ENCODE measurements at places on chromosomes 2 and 18. TPM values are rescaled to one million over a fixed set of nuclear protein-coding genes. Genes with fewer than 3 reads are reported as not detected.

- ATAC-seq: no peak
Observed at GRCh38 chr2:69539549-69539908, 102.3 kb upstream of the NFU1 start.

The CD207 gene
- not detected for total RNA-seq

- no peak for ATAC-seq
Observed at GRCh38 chr2:237995036-237995435, 28.2 kb downstream of the UBE2F start.

The OTOF gene
- not detected for total RNA-seq

- ATAC-seq: peak; percentile 55
Observed at GRCh38 chr2:24920098-24920808, at the start of gene ADCY3. ADCY3 (minus strand) TSS chr2:24920237; CDS start chr2:24918987, 1,250 bp downstream.

DNA sequence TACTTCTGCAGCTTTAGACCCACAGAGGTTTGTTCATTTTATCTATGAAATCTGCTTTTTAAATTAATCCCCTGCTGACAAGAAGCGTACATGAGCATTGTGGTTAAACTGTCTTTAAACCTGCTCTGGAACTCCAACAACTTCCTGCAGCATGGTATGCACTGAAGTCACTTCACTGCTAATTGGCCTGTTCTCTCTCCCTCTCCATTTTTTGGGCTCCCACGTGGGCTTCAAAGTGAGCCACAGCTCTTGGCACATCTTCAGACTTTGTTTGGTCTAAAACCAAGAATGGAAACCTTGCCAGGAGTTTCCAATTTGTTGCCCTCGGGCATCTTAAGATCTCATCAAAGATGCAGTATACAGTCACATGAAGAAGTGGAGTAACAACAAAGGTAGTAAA is 311.4 kb downstream of the LRRTM1 start:
- no peak for ATAC-seq

The SGPP2 gene
- 57.1 TPM for total RNA-seq

The BIN1 gene
- 4.5 TPM for total RNA-seq

DNA sequence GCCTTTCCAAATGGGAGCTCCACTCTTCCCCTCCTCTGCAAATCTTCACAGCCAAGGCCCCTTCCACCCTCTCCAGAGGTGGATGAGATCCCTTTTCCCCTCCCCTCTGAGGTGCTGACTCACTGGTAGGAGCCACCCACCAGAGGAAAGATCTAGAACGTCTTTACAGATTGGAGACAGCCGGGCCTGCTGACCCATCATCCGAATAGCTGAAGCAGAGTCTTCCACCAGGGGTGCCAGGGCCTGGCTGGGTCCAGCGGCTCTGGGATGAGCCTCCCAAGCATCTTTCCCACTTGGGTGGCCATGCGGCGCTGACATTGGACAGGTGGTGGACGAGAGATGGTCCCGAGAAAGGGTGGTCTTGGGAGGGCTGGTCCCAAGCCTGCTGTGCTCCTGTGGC is 9.0 kb downstream of the ERFE start:
- no peak for ATAC-seq

The QPCT gene
- 5.9 TPM for total RNA-seq

- ATAC-seq: no peak
Observed at GRCh38 chr2:149307014-149307413, 23.4 kb upstream of the LYPD6 start.

- ATAC-seq: peak; percentile 100
Observed at GRCh38 chr2:152432206-152432653, 97.3 kb downstream of the FMNL2 start.

GRCh38 chr2:75627902-75628504 is 18.6 kb upstream of the MRPL19 start:
- ATAC-seq: peak; percentile 75

DNA sequence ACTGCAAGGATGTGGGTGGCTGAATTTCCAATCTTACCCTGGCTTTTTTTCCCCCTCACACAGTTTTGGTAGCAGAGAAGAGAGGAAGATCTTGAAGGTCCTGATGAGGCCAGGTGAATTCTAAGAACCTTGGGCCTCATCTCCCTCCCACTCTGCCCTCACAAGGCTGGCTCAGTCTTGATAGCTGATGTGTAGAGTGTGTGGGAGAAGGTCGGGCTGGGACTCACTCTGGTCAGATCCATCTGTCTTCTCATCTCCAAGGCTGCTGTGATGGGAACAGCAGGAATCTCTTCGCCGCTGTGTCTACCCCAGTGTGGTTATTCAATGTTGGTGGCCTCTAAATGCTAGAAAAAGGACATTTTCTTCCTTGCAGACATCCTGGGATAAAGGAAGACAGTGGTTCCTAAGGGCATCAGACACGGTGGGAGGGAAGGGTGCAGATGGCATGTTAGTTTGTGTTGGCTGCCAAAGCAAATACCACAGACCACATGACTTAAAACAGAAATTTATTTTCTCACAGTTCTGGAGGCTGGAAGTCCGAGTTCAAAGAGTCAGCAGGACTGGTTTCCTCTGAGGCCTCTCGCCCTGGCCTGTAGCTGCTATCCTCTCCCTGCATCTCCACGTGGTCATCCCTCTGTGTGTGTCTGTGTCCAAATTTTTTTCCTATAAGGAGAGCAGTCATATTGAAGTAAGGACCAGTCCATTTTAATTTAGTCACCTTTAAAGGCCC is 37.6 kb upstream of the MGAT4A start:
- ATAC-seq: no peak

The ATOH8 gene
- 1.2 TPM for total RNA-seq

DNA sequence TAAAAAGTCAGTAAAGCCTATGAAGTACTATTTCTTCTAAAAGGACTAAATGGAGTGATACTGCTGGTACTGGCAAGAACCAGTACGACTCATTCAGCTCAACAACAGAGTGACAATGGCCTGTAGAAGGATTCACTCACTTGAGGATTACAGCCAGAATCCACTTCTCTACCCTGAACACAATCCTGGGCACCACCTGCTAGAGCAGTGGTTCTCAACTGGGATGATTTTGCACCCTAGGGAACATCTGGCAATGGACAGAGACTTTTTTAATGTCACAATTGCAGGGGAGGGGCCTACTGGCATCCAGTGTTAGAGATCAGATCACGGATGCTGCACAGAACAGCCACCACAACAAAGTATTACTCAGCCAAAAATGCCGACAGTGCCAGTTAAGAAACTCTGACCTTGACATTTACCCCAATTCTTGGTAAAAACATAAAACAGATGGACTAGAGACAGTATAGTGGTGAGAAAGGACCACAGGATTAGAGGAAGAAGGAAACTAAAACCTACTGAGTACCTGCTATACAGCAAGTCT is 5.0 kb downstream of the SPIRE1 start:
- no peak for ATAC-seq

The SLC4A1AP gene
- 13.3 TPM for total RNA-seq

Data from esophagus mucosa (tissue), 1 donor.